ENCODE measurements at places on chromosomes 16 and 17.
A peak's percentile ranks its signal among the peaks of the same experiment; 100 is the strongest.

DNA sequence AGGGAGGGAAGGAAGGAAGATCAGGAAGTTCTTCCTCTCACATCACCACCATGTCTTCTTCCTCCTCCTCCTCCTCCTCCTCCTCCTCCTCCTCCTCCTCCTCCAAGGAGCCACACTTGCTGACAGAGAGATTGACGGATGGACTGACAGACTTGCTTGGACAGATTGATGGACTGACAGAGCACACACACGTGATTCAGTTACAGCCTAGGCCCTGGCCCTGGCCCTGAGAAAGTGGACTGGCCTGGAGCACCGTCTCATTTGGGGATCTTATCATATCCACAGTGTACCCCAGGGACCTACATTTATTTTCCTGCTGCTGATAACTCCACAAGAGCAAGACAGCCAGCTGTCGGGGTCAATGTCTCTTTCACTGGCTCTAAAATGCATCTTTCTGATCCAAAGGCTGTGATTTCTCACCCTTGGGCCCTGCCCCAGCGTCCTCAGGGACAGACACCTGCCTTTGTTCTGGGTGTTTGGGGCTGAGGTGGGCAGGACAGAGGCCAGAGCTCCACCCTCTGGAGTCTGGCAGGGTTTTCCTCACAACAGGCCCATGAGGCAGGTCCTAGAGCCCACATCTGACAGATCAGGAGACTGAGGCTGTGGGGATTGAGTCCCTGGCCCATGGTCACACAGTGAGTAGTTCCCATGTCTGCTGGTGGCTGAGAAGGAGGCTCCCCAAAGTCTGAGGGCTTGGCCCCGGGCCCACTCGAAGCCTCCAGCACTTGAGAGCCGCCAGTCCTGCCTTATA, 2.3 kb upstream of the P2RX1 start:
- no peak for DNase-seq

- DNase-seq, result no peak
Measured at GRCh38 chr16:3458852-3459361, 15.4 kb downstream of the NAA60 start.

DNA sequence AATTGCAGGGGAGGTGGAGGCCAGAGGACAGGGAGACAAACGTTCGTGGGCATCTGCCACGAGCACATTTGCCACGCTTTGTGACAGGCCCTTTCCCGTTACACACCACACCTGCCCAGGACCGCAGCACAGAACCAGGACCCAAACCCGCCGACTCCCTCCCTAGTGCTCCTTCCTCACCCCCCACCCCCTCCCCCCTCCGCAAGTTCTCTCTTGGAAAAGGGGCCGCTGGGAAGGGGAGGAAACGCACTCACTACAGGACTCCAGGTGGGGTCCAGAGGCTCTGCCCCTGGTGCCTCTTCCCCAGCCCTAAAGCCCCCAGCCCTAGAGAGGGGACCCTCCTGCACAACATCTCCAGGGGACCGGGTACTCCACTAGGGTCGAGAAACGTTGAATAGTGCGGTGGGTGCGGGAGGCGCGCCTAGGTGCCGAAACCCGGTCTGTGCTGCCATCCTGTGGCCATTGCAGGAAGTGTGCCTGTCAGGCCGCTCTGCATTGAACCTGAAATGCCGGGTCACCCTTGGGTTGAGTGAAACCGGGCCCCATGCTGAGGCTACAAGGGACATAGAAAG, 21.9 kb upstream of the EIF1 start:
- DNase-seq, result peak; percentile 67

DNA sequence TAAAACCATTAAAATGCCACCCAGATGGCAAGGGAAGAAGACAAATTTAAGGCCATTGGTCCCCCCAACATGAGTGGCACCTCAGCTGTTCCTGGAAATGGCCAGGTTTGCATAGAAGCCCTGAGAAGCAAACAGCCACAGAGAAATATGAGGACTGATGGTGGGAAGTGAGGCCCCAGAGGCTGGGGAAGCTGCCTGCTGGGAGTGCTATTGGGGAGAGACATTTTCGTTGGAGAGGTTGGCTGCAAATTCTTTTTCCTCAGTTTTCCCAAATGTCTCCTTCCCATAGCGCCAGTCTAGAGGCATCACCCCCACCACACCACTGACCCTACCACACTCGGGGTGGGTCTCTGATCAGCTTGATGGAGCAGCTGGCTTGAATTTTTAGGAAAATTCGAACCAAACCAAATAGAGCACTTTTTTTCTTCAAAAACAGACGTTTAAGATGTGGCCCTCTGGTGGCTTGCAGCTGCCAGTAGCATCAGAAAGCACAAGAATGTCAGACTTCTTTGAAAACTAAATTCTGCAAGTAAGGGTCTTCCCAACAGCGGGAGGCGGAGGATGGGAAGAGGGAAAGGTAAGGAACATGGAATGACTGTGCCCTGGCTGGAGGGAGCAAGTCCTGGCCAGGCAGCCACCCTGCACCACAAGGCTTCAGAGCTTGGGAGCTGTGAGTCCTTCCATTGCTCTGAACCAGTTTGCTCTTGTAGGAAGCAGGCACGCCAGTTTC, 13.2 kb upstream of the SLC12A3 start:
- DNase-seq, result no peak

DNA sequence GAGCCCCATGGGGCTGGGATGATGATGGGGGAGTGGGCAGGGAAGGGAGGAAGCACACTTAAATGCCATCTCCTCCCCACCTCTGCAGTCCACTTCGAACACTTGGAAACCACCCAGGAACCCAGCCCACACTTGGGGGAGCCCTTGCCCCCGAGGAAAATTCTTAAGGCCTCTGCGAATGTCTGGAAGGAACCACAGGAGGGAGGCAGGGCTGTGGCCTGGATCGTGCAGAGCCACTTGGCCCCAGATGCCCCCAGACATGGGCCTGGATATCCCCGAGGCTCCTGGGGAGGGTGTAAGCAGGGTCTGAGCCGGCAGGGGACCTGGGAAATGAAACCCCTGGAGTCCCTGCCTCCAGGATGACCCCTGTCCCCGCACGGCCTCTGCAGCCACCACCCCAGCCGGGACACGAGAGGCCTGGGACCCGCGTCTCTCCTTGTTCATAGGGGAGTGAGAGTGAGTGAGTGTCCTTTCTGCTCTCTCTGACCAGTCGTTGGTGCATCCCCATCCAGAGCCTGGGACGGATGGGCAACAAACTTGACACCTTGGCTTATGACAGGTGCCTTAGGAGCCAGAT, 11.8 kb upstream of the MTSS2 start:
- DNase-seq, result no peak

GRCh38 chr17:15943971-15944758, 765 bp upstream of the ADORA2B start:
- no peak for DNase-seq

GRCh38 chr16:61323456-61323855, 712.8 kb downstream of the CDH8 start:
- DNase-seq, result peak; percentile 16

DNA sequence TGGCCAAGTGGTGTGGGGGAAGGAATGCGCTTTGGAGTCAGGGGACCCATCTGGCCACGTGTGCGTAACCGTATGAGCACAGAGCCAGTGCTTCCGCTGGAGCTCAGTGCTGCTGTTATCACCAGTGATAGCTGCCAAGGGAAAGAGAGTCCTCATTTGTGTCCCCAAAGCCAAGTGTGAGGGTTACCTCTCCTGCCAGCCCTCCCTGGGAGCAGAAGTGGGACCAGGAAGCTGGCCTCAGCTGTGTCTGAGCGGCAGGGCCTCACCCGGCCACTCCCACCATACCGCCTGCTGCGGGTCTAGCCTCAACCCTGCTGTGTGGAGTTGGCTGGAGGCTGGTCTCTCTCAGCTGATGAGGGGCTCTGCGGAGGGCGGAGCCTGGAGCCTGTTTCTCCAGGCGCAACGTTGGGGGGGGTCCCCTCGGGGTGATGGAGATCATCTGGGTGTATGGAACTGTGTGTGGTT, 44.5 kb downstream of the MEAK7 start:
- DNase-seq, result no peak

GRCh38 chr17:9700136-9700535, 54.8 kb downstream of the USP43 start:
- no peak for DNase-seq

GRCh38 chr16:50093607-50094539, 28.1 kb downstream of the HEATR3 start:
- DNase-seq, result no peak

DNA sequence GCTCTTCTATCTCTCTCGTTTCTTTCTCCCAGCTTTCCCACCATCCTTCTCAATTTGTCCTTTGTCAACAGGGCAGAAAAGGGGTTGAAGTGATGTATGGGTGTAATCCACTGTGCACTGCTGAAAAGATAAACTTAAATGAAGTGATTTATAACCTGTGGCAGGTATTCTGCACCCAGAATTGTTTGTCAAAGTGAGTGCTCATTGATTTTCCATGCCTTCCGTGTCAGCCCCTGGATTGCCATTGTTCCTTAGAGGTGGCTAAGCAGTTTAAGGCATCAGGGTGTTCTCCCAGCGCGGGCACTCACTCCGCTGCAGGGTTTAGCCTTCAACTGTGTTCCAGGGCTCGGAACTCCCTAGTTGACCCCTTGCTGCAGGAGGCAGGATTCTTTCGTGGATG, 82.9 kb downstream of the PITPNC1 start:
- DNase-seq, result no peak
